ENCODE measurements at places on chromosomes 7 and 10.

- no peak for DNase-seq
Observed at GRCh38 chr7:4472728-4473127, 209.4 kb upstream of the FOXK1 start.

DNA sequence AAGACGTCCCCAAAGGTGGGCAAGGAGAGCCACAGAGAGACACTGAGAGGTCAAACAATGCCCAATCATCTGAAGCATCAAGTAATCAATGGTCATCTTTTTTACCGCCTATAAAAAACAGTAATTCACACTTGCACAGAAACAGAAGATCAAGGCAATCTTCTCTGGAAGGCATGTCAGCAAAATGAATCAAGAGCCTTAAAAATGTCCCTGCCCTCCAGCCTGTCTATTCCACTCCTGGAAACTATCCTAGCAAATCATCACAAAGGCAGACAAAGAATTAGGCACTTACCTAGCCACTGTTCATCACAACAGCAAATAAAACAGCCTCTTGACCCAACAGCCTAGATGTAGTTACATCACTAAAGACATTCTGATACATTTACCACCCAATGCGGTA, 48.9 kb downstream of the FAM53B start:
- no peak for DNase-seq

DNA sequence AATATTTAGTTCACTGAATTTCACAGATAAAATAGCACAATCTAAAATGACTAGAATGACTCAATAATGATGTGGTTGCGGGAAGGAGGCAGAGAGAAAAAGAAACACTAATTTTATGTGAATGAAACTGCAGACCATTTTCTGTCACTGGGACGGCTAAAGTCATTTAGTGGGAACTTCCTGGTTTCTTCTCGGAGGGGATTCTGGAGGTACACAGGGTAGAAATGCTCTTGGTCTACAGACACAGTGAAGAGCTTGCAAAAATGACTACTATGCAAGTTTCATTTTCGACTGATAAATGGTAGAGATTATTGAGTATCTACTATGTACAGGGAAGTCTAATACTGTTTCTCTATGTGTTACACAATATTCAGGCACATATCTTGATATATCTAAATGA, 63.5 kb upstream of the LRRN3 start:
- DNase-seq = no peak

GRCh38 chr10:69319841-69320316, 41.6 kb downstream of the HK1 start:
- DNase-seq = no peak

- DNase-seq = no peak
Observed at GRCh38 chr10:107417446-107417845, 252.9 kb upstream of the SORCS1 start.

DNA sequence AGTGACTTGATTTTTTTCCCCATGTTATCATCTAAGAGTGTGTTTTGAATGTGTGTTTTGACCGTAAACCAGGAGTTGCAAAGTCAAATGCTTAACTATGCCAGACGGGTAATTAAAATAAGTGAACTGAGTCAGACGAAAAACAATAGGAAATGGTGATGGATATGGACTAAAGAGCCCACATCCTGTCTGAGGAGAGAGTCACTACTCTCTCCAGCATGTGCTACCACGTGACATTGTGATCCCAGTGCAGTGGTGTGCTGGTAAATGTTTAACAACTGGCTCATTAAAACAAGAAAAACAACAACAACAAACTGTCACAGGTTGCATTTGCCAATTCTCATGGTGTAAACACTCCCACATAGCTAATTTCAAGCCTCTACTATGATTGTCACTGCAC, 164.3 kb downstream of the SUGCT start:
- DNase-seq = no peak

GRCh38 chr10:118955951-118956801, 73.3 kb upstream of the NANOS1 start:
- no peak for DNase-seq

GRCh38 chr10:74891053-74891452, 64.7 kb downstream of the KAT6B start:
- DNase-seq = no peak

DNA sequence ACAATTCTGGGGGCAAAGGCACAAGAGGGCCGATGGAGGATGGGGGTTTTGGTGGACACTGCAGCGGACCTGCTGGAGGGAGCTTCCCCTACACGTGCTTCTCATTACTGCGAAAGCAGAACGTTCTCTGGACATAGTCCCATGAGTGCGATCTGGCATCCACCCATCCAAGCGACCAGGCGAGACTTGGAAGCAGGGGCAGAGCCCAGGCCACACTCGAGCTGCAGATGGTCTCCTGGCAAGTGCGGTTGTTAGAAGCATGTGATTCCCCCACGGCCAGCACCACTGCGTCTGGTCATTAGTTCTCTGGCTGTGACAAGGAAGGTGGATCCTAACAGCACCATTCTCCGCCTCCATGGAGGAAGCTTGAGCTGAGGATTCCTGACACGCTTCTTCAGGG, 118.4 kb upstream of the TCERG1L start:
- no peak for DNase-seq

- no peak for DNase-seq
Observed at GRCh38 chr7:1351881-1352625, 107.2 kb downstream of the MICALL2 start.

DNA sequence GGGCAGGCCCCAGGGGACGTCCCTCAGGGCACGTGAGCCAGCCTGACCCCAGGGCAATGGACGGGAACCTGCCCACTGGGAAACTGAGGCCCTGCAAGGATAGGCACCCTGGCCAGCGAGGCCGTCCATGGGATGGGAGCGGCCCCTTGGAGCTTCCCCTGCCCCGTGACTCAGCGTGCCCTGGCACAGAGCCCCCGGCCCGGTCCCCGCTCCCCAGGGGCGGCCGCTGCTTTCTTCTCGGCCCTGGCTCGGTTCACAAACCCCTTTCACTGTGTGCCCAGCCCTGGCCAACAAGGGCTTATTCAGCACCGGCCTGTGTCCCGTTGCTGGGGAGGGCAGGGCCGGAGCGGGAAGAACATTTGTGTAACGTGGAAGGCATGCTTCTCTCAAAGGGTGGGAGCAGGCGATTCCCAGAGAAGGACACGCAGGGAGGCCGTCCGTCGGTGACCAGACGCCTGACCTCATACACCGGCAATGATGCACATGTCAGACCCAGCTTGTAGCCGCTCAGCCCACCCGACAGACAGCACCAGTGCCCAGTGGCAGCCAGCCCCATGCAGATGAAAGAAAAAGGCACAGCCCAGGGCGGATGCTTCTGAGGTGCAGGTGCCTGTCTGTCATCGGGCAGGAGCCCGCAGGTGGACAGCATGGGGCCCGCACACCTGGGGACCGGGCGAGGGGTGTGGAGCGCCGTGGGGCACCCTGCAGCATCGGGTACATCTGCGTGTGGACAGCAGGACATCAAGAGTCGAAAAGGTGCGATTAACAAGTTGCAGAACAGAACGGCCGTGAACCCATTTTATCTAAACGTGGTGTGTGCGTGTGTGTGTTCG, 94.5 kb downstream of the PDGFA start:
- no peak for DNase-seq

DNA sequence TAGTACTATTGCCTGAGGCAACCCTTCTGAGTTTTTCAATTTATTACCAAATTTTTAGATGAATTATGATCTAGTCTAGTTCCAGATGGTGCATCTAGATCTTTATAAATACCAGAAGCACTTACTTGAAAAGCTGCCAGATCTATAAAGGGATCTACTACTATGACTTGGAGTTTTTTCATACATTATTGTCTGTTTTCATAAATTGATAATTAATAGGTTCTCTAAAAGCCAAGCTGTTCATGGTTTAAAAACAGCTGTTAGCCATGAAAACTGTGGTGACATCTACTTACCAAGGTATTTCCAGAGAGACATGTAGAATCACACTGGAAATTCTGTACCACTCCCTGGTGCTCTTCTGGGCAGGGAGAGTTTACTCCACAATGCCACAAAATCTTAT, 786.5 kb upstream of the C7orf33 start:
- DNase-seq = no peak

DNA sequence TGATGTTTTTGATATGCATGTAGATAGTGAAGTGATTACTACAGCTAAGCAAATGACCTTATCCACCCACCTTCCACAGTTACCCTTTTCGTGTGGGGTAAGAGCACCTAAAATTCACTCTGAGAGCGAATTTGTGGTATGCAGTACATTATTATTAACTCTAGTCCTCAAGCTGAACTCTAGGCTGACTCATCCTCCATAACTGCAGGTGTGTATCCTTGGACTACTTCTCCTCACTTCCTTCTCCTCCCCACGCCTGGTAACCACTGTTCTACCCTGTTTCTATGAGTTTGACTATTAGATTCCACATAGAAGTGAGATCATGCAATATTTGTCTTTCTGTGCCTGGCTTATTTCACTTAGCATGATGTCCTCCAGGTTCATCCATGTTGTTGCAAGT, 484.6 kb downstream of the GATA3 start:
- DNase-seq = no peak

DNA sequence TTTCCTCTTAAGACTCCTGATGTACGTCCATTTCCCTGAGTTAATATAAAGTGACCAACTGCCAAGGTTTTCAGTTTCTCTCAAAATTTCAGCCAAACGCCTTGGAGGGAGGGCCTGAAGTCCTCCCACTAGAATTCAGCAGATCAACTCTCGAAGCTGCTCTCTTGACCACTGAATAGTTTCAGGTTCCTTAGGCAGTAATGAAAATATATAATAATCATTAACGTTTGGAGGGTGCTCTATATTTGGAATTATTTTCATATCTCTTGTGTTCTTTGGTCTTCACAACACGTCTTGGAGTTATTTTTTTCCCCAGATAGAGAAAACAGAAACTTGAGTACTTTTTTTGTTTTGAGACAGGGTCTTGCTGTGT, 123.6 kb upstream of the SFMBT2 start:
- no peak for DNase-seq

DNA sequence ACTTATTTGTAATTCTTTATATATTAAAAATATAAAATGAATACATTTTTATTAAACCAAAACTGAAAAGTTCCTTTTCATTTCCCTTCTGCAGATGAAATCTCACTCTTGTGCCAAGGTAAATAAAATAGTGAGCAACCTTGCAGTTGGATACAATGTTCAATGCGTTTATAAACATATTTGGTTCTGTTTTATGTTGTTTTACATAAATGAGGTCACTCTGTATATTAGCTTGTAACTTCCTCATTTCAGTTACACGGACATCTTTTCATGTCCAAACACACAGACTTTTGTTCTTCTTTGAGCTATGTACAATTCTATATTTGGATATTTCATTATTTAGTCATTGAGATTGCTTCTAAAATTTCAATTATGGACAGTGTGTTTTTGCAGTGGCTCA, 107.7 kb downstream of the BBS9 start:
- no peak for DNase-seq

DNA sequence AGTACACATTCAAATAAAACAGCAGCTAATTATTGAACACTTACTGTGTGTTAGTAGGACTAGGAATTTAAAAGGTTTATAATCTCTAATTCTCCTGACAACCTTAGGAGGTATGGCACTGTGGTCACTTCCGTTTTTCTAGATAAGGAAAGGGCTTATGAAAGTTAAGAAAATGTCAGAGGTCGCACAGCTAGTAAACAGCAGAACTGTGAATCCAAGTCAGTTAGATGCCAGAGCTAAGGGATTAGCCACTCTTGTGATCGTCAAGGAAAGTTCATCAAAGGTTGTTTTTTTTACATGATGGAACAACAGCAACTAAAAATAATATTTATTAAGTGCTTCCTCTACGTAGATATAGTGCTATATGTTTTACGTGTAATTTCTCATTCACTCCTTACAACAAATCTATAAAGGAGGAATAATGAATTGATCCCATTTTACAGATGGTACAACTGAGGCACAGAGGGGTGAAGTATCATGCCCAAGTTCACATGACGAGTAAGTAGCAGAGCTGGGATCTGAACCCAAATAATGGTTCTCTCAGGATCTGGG, 84.9 kb downstream of the NAMPT start:
- DNase-seq = no peak

DNA sequence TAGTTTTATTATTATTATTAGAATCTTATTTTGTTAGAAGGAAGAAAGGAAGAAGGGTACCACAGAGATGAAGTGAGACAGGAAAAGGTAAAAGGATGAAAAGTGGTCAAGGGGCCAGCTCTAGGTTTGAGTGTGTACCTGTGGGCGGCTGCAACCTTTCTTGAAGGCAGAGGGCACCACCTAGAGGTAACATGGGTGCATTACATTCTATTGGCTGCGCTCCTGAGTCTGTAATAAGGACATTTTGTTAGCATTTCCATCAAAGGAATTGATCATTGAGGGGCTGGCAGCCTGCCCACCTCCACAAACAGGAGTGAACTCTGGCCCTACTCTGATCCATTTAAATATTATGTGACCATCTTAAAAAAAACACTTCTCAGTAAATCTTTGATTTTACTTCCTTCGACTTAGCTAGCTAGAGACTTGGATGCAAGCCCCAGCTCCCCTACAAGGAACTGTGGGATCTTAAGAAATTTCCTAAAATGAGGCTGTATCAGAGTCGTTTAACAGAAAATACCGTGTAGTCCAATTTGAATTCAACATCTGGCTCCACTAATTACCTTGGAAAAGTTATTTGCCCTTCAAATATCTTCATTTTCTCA, 610.4 kb downstream of the IPMK start:
- no peak for DNase-seq

DNA sequence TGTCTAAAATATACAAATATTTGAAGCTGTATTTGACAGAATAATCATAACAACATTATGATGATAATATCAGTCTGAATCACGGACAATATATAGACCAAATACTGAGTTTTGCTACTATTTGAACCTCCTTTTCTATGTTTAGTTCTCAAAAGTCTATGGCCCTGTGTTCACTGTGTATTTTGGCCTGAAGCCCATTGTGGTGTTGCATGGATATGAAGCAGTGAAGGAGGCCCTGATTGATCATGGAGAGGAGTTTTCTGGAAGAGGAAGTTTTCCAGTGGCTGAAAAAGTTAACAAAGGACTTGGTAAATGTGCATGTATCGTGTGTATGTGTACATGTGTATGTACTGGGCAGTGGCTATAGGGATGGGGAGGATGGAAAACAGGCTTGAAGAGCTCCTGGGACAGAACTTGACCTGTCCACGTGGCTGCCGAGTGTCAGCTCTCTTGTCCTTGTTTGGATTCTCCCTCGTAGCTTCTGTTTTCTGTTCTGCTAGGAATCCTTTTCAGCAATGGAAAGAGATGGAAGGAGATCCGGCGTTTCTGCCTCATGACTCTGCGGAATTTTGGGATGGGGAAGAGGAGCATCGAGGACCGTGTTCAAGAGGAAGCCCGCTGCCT, 4.2 kb downstream of the CYP2C18 start:
- DNase-seq = no peak

- DNase-seq = no peak
Observed at GRCh38 chr10:99874341-99875085, 92.1 kb downstream of the ABCC2 start.

GRCh38 chr10:129495698-129496097, 28.7 kb downstream of the MGMT start:
- DNase-seq = no peak

DNA sequence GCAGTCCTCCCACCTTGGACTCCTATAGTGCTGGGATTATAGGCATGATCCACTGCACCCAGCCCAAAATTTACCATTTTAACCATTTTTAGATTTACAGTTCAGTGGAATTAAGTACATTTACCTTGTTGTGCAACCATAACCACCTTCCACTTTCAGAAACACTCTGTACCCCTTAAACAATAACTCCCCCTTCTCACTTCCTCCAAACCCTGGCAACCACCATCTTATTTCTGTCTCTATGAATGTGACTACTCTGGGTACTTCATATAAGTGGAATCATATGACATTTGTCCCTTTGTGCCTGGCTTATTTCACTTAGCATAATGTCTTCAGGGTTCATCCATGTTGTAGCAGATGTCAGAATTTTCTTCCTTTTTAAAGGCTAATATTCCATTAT, 33.6 kb downstream of the SUFU start:
- DNase-seq = no peak

Data from stimulated activated CD4-positive, alpha-beta T cell treated with anti-CD3 and anti-CD28 coated beads, Interleukin-1b, Interleukin-23, amount 100 ng/mL, for 1 hour (primary cell).